ENCODE measurements at places on chromosomes 13 and 19.

DNA sequence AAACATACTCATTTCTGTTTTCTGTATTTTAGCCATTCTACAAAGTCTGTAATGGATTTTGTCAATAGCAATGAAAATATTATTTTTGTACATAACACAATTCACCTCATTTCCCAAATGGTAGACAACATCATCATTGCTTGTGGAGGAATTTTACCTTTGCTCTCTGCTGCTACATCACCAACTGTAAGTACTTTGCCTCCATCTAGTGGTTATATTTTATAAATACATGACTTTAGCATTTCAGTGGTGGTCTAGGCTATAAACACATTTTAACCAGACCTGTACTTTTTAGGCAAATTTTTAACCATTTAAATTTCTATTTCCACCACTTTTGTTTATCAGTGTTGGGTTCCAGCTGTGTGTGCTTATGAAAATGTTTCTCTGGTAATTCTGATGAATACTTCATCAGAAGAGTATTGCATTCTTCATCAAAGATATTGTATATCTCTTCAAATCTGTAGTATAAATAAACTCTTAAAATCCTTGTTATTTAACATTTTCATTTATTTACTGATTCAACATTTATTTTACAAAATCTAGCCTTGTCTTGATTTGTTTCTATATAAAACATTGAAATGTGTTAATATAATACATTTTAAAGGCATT, 222.4 kb downstream of the NBEA start:
- no peak for DNase-seq

GRCh38 chr13:87129602-87130300, 541.4 kb upstream of the SLITRK5 start:
- no peak for DNase-seq

GRCh38 chr19:5246554-5247155, 94.0 kb downstream of the PTPRS start:
- DNase-seq, result no peak

DNA sequence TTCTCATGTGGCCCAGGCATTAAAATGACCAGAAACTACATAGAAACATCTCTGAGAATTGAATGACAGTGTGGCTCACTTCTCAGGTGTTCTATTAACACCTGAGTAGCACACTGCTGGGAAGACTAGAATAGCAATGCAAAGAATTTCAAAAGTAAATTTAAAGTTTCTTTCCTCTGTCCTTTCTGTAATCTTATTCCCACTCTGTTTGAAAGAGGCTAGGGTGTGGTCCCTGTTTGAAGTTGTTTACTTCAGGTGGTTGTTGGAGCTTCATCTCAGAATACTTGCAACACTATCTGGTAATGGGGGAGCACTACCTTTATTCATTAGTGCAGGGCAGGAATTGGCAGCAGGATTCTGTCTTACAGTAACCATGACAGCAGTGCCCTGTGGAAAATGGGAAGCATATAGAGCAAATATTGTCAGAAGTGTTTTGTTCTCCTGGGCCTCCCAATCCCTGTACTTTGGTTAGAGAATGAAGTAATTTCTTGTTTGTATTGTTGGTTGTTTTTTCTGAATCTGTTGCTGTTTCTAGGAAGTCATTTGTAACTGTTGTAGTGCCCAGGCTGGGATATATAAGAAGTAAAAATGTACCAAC, 1210.2 kb upstream of the ATXN8OS start:
- peak; percentile 53 for DNase-seq

- no peak for DNase-seq
These were observed 206.3 kb downstream of the PCDH17 start for GRCh38 chr13:57837801-57838200.

DNA sequence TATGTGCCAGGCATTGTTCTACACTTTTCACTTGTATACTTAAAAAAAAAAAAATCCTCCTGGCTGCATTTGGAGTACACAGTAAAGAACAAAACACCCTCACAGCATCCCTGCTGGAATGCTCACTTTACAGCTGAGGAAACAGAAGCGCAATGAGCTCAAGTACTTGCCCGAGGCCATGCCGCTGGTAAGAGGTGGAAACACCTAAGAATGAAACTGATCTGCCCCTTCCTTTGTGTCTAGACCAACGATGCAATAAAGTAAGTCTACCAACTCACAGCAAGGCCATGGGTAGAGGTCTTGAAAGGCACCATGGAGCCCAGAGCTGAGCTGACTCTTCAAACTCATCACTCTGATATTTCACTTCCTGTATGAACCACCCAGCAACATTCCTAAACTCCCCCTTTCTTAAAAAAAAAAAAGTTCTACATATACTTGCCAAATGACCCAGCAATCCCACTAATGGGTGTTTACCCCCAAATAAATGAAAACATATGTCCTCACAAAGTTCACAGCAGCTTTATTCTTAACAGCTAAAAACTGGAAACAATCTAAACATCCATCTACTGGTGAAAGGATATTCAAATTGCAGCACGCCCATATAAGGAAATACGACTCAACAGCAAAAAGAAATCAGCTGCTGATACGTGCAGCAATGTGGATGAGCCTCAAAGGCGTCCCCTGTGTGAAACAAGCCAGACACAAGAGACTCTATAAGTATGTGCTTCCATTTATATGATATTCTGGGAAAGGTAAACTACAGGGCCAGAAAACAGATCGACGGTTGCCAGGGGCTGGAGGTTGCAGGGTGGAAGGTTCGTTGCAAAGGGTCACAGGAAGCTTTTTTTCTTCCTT, 236.6 kb upstream of the MAB21L1 start:
- peak; percentile 33 for DNase-seq

GRCh38 chr13:19624265-19624664, 9.2 kb upstream of the MPHOSPH8 start:
- DNase-seq, result no peak

GRCh38 chr19:918481-919198, 1.5 kb downstream of the KISS1R start:
- DNase-seq, result peak; percentile 75

GRCh38 chr19:17688853-17689595, 870 bp upstream of the UNC13A start:
- DNase-seq, result peak; percentile 64

GRCh38 chr13:26379831-26380230, 125.9 kb downstream of the CDK8 start:
- no peak for DNase-seq

Data from endodermal cell (in vitro differentiated cells).